ENCODE measurements at places on chromosomes 7 and 10. TPM values are rescaled to one million over a fixed set of nuclear protein-coding genes. Genes with fewer than 3 reads are reported as not detected.

PRR15 gene
- 3.0 TPM for total RNA-seq

MMRN2 gene
- 49.0 TPM for total RNA-seq

GNGT1 gene
- total RNA-seq, result 0.95 TPM

CADPS2 gene
- 36.0 TPM for total RNA-seq

SFTPA1 gene
- total RNA-seq, result not detected

SMARCD3 gene
- total RNA-seq, result 33.2 TPM

TSPAN12 gene
- 29.4 TPM for total RNA-seq

CEP41 gene
- 12.3 TPM for total RNA-seq

GOLGA7B gene
- total RNA-seq, result 0.11 TPM

CALML3 gene
- not detected for total RNA-seq

STARD3NL gene
- total RNA-seq, result 56.5 TPM

MLXIPL gene
- 0.37 TPM for total RNA-seq

STN1 gene
- 18.3 TPM for total RNA-seq

OR2A12 gene
- total RNA-seq, result not detected

PVRIG gene
- 0.21 TPM for total RNA-seq

OR13A1 gene
- total RNA-seq, result 0.85 TPM

NME8 gene
- not detected for total RNA-seq

CYP2C9 gene
- total RNA-seq, result not detected

PTF1A gene
- not detected for total RNA-seq

PDGFA gene
- total RNA-seq, result 28.9 TPM

NAT16 gene
- total RNA-seq, result not detected

PLPP4 gene
- 3.6 TPM for total RNA-seq

EVX1 gene
- 1.1 TPM for total RNA-seq

Data from urinary bladder (tissue), 4 donors.